ENCODE measurements at places on chromosomes 4 and X. TPM values are rescaled to one million over a fixed set of nuclear protein-coding genes. Genes with fewer than 3 reads are reported as not detected.

Gene MAGED4
- 11.6 TPM for total RNA-seq

Gene KLHL13
- total RNA-seq = 0.27 TPM

Gene CXorf49
- total RNA-seq = not detected

Gene FAT1
- 153 TPM for total RNA-seq

Gene ZNF630
- 0.22 TPM for total RNA-seq

Gene CLDN34
- total RNA-seq = not detected

Gene NAA11
- total RNA-seq = not detected

Gene GNPDA2
- 11.9 TPM for total RNA-seq

Gene RIPPLY1
- 0.11 TPM for total RNA-seq

Gene SSX2B
- total RNA-seq = not detected

Gene TASL
- not detected for total RNA-seq

Gene CABS1
- total RNA-seq = not detected

Gene PLAC8
- total RNA-seq = 1.1 TPM

Gene ELF2
- total RNA-seq = 9.2 TPM

Gene RS1
- total RNA-seq = not detected

Gene CLDN2
- 8.3 TPM for total RNA-seq

Gene MTCP1
- 19.1 TPM for total RNA-seq

Gene NSUN7
- total RNA-seq = 0.42 TPM

Gene BST1
- total RNA-seq = 17.1 TPM

Gene RADX
- total RNA-seq = 0.07 TPM

Gene DMD
- 0.05 TPM for total RNA-seq

Gene ZNF711
- 0.74 TPM for total RNA-seq

Gene MAML3
- total RNA-seq = 11.1 TPM

Gene PCDH7
- 0.11 TPM for total RNA-seq

Gene C4orf54
- not detected for total RNA-seq

Gene SYN1
- total RNA-seq = 0.21 TPM

Gene PRDM5
- total RNA-seq = 5.3 TPM

Gene CYLC1
- not detected for total RNA-seq

All from A549 treated with GW870086 at 1 μM for 4 hours (cell line).